T47D (cell line): ENCODE measurements at places on chromosomes 3 and 15.

- no peak for DNase-seq
Measured at GRCh38 chr3:184186184-184186901, at the start of gene ABCF3. Gene ABCF3, plus strand, starts transcription at chr3:184186199. Its CDS starts 9 bp downstream, at chr3:184186208.

DNA sequence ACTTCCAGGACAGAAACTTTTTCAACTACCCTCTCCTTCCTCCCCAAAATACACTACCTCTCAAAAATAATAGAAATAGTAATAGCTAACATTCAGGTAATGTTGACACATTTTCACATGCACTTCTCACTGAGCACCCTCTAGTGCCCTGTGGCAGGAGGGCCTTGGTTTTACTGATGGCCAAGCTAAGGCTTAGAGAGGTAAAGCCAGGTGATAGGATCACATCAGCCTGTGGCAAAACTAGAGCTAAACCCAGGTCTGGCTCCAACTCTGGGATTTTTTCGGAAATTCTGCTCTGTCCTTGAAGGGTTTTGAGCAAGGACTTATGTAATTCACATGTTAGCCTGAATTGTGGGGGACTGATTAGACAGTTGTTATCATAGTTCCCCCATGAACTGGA lies 922 bp upstream of the TAMM41 start:
- no peak for DNase-seq

DNA sequence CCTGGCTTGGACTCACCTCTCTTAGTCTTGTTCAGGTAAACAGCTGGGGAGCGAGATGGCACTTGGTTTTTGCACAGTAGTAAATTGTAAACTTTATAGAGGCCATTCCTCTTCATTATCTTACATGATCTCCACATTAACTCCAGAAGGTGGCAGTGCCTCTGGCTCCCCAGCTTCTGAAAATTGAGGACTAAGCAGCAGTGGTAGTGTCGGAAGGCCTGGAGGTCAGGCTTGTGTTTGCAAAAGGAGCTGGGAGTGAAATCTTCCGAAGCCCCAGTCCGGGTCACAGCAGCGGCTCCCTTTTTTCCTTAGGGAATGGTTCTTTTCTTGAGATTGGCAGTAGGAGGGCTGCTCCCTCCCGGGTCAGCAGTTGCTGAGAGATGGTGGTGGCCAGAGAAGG lies 85.7 kb downstream of the FNDC3B start:
- no peak for DNase-seq

GRCh38 chr3:196175722-196176121 lies 35.5 kb downstream of the ZDHHC19 start:
- no peak for DNase-seq

DNA sequence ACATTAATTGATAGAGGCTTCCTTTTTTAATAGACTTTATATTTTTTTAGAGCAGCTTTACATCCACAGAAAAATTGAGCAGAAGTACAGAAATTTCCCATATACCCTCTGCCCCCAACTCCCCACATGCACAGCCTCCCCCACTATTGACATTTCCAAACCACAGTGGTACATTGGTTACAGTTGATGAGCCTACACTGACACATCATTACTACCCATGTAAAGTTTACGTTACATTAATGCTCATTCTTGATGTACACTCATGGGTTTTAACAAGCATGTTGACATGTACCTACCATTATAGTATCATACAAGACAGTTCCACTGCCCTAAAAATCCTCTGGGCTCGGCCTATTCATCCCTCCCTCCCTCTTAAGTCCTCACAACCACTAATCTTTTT lies 78.7 kb downstream of the USF3 start:
- DNase-seq = no peak

GRCh38 chr3:120203016-120203415 lies 82.0 kb downstream of the GPR156 start:
- peak; percentile 66 for DNase-seq

DNA sequence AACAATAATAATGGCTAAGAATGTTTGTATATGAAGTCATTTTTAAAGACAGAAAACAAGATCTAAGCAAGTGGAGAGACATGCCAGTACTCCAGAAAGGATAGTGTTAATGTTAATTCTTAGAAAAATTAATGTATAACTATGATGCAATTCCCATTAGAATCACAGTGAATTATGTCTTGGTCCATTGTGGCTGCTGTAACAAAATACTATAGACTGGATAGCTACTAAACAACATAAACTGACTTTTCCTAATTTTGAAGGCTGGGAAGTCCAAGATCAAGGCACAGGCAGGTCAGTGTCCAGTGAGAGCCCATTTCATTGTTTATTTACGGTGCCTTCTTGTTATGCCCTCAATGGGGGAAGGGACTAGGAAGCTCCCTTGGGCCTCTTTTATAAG lies 32.7 kb upstream of the CSPG4 start:
- no peak for DNase-seq

- DNase-seq = no peak
Measured at GRCh38 chr3:156598413-156598812, 43.5 kb upstream of the SSR3 start.

- no peak for DNase-seq
Measured at GRCh38 chr3:59856934-59857460, 807.2 kb upstream of the CFAP20DC start.

- DNase-seq = no peak
Measured at GRCh38 chr3:46849045-46849631, 14.1 kb downstream of the MYL3 start.

DNA sequence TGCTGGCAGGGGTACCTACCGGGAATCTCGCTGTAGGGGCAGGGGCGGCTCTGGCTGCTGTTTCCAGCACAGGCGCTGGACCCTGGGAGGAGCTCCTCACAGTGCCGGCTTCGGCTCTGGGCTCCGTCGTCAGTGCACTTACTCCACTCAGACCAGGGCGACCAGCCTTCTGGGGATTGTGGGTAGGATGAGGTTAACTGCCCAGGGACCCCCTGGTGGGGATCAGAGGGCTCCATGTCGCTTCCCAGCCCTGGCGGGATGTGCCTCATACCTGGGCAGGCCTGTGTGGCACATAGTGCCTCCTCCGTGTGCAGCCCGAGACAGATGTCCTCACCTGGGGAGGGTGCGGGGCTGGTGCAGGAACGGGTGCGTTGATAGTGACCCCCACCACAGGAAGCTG lies 115.7 kb downstream of the SEMA5B start:
- no peak for DNase-seq

DNA sequence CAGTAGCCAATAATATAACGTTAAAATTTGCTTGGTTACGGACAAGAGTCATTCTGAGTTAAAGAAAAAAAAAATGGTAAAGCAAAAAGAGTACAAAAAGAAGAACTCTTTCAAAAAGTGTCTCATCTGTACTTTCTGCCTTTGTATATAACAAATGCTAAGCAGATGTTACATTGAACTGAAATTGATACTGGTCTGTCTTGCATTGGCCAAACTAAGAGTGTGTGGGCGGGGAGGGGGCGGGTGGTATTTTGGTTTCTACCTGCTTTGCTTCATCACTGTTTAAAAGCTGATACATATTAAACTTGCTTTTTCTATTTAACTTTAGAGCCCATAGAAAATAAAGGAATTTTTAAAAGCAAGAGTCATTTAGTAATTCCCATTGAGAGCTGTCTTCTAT lies 215.0 kb upstream of the THBS1 start:
- no peak for DNase-seq

- peak; percentile 20 for DNase-seq
Measured at GRCh38 chr15:49423021-49423420, at the start of gene FGF7. Gene FGF7, plus strand, starts transcription at chr15:49423242. Its CDS starts 1,056 bp downstream, at chr15:49424298.

- DNase-seq = no peak
Measured at GRCh38 chr3:109045271-109046040, 72.5 kb downstream of the MORC1 start.

- no peak for DNase-seq
Measured at GRCh38 chr3:122907471-122907870, 112.6 kb downstream of the SLC49A4 start.

- DNase-seq = no peak
Measured at GRCh38 chr15:68201879-68202261, 3.3 kb downstream of the CALML4 start.

DNA sequence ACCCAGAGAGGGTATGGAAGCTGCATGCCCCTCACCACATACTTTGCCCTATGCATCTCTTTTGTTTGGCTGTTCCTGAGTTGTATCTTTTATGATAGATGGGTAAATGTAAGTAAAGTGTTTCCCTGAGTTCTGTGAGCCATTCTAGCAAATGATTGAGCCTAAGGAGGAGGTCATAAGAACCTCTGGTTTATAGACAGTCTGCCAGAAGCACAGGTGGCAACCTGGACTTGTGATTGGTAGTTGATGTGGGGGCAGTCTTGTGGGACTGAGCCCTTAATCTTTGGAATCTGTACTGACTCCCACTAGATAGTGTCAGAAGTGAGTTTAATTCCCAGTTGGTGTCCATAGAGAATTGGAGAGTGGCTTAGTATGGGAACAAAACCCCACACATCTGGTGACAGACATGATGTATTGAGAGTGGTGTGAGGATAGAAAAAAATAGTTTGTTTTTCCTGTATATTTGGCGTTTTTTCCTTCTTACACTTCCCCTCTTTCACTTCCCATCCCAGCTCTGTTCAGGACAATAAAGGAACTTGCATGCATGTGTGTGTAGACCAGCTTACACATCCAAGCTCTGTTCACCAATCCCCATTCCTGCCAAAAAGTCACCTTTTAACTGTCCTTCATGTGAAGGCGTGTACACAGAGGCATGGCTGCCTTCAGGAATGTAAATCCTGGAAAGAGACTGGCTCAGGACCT lies 38.1 kb upstream of the SPPL2A start:
- no peak for DNase-seq

DNA sequence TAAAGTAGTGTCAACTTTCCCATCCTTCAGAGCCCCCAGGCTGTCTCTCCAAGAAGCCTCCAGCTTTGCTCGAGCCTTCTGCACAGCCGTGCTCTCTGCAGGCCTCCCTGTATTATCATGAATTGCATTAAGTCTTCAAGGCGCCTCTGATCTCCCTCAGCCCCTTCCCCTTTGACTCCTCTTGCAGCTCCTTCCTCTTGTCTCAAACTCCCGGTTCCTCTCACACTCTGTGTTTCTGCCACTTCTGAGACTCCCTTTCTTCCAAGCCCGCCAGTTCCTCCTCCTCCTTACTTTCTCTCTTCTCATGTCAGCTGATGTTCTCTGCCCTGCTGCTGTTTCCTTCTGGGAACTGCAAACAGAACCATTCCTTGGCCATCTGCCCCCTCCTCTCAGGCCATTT lies 418.8 kb downstream of the EPHB1 start:
- DNase-seq = no peak
